ENCODE measurements at places on chromosomes 5 and 9. TPM values are rescaled to one million over a fixed set of nuclear protein-coding genes. Genes with fewer than 3 reads are reported as not detected.

Gene GSN
- 952 TPM for total RNA-seq

Gene FXN
- total RNA-seq = 9.3 TPM

Gene LHX3
- total RNA-seq = not detected

Gene SPATA31C1
- total RNA-seq = not detected

- DNase-seq = no peak
Observed at GRCh38 chr5:50751064-50751657, 84.7 kb downstream of the PARP8 start.

DNA sequence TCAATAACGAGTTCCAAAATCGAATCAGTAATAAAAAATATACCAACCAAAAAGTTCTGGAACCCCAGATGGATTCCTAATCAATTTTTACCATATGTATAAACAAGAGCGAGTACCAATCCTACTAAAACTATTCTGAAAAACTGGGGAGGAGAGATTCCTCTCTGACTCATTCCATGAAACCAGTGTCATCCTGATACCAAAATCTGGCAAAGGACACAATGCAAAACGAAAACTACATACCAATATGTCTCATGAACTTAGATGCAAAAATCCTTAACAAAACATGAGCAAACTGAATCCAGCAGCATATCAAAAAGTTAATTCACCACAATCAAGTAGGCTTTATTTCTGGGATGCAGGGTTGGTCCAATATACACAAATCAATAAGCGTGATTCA lies 30.5 kb upstream of the MACIR start:
- DNase-seq = no peak

DNA sequence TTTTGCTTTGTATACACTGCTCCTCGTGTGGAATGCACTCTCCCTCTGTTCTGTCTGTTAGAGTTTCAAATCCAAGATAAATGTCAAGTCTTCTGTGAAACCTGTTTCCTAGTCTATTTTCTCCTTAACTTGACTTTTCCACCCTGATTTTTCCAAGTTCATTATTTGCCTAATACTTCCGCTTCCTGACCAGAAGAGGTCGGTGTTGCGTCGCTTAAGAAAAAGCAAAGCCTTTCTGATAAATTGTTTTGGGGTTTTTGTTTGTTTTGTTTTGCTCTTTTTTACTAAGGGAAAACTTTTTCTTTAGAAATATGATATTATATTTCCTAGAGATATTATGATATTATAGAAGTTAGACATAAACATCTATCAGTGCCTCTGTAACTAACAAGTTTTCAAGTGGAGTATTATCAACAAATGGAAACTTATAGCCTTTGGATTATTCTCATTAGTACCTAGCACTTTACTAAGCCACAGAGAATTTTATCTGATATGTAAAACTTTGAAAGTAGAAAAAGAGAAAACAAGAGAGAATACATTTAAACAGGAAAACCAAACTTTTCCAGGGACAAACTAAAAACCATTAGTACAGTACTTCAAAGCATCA lies 55.8 kb downstream of the PHAX start:
- no peak for DNase-seq

DNA sequence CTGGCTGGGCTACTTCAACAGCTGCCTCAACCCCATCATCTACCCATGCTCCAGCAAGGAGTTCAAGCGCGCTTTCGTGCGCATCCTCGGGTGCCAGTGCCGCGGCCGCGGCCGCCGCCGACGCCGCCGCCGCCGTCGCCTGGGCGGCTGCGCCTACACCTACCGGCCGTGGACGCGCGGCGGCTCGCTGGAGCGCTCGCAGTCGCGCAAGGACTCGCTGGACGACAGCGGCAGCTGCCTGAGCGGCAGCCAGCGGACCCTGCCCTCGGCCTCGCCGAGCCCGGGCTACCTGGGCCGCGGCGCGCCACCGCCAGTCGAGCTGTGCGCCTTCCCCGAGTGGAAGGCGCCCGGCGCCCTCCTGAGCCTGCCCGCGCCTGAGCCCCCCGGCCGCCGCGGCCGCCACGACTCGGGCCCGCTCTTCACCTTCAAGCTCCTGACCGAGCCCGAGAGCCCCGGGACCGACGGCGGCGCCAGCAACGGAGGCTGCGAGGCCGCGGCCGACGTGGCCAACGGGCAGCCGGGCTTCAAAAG lies 36.9 kb upstream of the TTC1 start:
- DNase-seq = peak; percentile 57

DNA sequence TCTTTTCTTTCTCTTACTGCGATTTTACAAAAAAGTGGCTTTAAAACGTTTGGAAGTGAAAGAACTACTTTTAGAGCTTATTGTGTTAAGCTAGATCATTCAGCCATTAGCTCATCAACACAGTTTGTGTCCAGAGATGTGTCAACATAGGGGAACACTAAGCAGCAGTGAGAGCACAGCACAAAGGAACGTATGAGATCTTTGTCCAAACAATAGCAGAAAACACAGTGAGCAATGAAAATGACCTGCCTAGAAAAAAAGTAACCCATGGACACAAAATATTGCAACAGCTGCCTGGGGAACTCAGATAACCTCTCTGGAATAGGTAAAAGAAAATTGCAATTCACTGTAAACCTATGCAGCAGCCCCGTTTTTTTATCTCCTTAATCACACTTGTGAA lies 372.5 kb downstream of the ARHGEF28 start:
- DNase-seq = no peak

DNA sequence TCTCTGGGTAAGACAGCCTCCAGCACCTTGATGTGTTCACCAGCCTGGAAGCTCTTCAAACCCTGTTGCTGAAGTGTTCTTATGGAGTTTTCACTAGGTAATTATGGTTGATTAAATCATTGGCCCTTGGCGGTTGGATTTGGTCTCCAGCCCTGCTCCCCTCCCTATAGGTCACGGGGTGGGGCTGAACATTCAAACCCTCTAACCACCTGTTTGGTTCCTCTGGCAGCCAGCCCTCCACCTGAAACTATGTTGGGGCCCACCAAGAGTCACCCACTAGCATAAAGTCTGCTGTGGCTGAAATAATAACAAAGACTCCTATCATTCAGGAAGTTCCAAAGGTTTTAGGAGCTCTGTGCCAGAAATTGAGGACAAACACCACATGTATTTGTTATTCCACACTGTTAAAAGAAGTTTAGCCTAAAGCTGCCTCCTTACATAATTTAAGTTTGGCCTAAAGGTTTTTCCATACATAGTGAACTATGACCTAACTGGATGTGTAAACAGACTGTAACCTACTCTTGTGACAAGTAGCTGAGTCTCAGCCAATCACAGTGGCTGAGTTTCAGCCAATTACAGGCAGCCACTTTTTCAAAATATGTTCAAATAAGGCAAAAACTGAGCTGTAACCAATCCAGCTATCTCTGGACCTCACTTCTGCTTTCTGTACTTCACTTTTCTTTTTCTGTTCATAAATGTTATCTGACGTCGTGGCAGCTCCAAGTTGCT lies 34.8 kb downstream of the TMEM252 start:
- no peak for DNase-seq

- DNase-seq = no peak
Observed at GRCh38 chr5:178071108-178071507, 42.2 kb upstream of the N4BP3 start.

DNA sequence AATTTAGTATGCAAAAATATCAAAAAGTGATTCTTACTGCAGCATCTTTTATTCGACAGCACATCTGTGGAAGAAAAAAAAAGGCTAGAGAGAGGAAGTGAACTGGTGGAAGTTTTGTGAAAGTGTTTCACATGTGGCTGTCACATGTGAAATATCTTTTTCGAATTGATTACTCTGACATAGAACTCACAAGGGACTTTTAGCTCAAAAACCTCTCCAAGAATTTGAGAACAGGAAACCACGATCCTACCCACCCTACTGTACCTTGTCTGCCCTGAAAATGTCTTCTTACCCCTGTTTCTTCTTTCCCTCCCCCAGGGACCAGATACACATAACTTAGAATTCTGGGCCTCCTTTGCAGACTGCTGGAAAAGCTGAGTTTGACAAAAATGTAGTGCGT lies 106.5 kb upstream of the PRRC1 start:
- no peak for DNase-seq

DNA sequence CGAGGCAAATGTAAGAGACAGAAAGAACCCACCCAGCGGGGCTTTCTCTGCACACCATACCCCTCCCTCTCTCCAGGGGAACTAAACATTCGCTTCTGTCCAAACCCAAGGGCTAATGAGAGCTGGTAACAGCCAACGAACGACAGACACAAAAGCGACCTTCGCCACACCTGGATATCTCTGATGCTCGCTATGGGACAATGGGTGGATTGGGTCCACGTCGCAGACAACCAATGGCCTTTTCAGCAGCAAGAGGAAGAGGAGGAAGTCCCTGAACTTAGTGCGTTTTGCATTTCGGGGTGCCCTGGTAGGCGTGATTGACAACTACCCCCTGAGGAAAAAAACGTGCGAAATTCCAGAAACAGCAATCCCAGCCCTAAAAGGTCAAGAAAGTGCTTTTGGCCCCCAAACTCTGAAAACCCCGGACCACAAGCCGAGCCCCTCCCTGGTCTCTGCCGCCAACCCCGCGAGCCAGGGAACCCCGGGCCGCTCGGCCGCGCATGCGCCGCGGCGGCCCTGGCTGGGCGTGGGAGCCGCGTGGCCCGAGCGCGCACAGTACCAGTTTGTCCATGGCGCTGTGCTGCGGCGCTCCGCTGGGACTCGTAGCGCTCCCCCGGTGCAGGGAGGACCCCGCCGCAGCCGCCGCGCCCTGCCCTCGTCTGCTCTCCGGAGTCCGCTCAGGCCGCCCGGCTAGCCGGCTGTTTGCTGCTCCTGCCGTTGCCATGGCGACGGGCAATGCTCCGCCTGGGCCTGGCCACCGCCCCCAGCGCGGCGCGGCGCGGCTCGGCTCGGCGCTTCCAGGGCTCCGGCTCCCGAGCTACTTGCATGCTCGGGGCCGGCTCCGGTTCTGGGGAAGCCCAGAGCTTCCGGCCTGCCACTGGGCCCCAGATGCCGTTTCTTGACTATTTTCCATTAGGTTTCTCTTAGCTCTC lies 66.9 kb upstream of the DNAH5 start:
- peak; percentile 90 for DNase-seq

Data from mucosa of descending colon (tissue), 3 donors.